ENCODE measurements at places on chromosomes 6 and 20.

DNA sequence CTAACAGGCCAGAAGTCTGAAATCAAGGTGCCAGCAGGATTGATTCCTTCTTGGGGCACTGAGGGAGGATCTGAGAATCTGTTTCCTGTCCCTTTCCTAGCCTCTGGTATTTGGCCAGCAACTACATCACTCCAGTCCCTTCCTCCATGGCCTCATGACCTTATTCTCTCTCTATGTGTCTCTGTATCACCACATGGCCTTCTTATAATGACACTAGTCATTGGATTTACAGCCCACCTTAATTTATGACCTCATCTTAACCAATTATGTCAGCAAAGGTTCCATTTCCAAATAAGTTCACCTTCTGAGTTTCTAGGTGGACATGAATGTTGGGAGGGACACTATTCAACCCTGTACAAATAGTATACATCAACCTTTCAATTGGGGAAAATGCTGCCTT lies 29.3 kb downstream of the SCML4 start:
- DNase-seq, result no peak

- no peak for DNase-seq
Measured at GRCh38 chr6:163813979-163814493, 399.5 kb downstream of the QKI start.

DNA sequence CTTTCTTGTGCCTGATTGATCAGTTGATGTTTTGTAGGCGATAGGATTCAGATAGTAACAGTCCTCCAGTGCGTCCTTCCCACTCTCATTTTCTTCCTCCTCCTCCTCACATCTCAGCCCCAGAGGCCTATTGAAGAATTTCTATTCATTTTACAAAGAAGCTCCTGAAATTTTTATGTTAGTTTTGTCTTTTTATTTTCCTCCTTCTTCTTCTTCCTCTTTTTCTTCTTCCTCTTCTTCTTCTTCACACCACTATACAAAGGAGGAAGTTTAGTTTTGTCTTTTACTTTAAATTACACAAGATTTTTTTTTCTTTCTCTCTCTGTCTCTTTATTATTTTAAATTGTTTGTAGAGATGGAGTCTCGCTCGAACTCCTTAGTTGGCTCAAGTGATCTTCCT lies 19.1 kb downstream of the BTN2A1 start:
- no peak for DNase-seq

DNA sequence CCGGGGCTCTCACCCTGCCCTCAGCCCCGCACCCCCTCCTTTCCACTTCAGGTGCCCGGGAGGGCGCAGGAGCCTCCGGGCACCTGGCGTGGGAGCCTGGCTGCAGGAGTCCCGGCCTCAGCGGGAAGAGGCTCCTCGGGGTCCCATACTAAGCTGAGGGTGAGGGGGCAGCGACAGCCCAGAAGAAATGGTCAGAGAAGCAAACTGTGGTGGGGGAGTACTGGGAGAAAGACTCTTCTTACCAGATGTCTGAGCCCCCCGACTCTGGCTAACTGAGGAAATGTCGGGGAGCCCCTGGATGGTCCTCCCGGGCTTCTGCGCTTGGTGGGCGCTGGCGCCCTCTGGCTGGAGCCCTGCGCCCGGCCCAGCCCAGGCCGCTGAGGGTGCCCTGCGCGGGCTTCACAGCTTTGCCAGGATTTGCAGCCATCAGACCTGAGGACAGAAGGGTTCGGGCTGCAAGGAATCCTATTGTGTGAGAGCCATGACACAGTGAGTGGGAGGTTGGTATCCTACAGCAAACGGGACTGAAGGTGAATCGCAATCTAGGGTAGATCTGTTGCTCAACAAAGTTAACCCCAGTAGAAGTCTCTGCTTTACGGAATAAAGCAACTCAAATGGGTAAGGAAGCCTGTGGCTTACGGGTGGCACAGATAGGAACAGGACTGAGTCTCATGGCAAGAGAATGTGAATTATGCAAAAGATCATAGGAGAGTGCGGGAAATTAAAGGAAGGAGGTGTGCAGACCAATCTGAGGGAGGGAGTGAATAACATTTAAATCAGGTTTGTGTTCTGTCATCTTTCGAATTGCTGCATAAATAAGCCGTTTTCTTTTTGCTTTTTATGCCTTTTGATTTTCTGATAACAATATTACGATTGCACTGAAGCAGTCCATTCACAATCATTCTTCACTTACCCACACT lies 639 bp upstream of the RCAN2 start:
- no peak for DNase-seq

GRCh38 chr6:151436802-151437201 lies 15.1 kb downstream of the RMND1 start:
- DNase-seq, result no peak

DNA sequence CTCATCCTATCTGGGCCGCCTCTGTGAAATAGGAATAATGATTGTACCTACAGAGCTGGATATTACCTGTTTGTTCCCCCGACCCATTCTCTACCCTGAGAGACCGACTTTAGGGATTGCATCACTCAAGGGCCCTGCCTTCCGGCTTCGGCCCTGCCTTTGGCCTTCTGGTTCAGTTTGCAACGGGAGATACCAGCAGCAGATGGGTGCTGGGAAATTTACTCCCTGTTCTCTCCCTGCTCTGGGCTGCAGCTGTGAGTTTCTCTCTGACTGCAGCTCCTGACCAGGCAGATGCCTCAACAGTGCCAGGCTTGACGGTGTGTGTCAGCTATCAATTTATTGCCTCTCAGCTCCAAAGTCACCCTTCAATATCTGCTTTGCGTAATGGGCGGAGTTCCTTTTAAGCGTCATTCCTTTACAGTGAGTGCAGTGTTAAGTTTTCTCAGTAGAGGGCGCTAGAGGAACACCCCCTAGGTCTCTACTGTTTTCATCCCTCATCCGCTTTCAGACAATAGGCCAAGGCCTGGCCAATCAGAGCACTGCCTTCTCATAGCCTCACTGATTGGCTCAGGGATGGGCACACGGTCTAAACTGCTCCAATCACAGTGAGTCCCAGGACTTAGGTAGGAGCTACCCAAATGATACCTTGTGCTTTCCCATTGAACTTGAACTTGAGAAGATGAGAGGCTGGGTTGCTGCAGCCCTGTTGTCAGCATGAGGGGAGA lies 30.0 kb downstream of the KCNG1 start:
- DNase-seq, result peak; percentile 23

DNA sequence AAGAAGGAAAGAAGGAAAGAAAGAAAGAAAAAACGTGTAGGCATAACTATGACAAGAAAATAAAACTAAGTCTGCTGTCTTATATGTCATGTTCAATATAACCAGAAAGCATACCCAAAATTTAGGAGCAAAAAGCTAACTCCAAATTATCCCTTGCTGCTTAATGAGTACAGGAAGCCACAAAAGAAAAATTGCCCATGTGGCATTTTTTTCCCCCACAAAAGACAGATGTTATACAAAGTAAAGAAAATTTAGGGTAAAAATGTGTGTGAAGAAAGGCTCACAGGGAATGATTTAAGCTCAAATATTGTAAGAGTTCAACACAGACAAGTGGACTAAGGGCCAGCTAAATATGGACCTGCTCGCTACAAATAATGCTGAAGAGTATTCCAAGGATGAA lies 263.8 kb downstream of the BTBD9 start:
- DNase-seq, result no peak

- DNase-seq, result no peak
Measured at GRCh38 chr20:37838769-37839431, 64.0 kb upstream of the VSTM2L start.

DNA sequence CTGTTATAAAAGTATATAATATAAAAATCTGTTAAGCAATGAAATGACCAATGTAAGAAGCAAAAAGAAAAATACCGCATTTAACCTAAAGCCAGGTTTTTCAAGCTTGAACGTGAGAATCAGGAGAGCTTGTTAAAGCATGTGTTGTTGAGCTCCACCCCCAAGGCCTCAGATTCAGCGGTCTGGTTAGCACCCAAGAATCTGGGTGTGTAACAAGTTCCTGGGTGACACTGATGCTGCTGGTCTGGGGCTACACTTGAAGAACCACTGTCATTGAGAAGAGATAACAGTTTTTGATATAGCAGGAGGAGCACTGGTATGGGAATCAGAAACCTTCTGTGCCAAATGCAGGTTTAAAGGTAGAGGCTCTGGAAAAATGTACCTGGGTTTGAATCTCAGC lies 154.0 kb downstream of the ID4 start:
- no peak for DNase-seq

Data from NCI-H1092 (cell line).